ENCODE measurements at places on chromosomes 6 and 20.

DNA sequence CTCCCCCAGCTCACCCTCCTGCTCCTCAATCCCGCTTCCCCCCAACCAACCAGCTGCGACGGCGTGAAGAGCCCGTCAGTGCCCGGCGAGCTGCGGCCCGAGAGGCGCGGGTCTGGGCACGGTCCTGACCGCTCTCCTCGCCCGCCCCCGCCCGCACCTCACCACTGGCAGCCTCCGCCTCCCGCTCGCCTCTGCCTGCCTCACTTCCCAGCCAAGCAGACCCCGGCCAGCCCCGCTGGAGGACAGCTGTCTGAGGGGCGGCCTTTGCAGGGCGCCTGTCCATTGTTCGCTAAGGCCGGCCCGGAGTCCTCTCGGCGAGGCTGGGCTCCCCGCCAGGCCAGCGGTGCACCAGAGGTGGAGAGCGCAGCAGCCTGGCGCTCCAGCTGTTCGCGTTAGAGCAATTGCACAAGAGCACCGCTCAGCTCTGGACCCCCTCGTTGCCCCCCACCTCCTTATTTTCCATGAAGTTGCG, 1.3 kb downstream of the SOBP start:
- peak; percentile 51 for DNase-seq

GRCh38 chr20:62741701-62742491, 33.3 kb downstream of the NTSR1 start:
- DNase-seq: peak; percentile 18

- DNase-seq: no peak
These were observed 527.6 kb downstream of the CD83 start for GRCh38 chr6:14645221-14645620.

GRCh38 chr6:19697744-19698290, 139.4 kb upstream of the ID4 start:
- DNase-seq: no peak

- no peak for DNase-seq
These were observed 18.2 kb downstream of the VTA1 start for GRCh38 chr6:142165227-142165626.

- no peak for DNase-seq
These were observed 232.5 kb downstream of the RFPL4B start for GRCh38 chr6:112579601-112580000.

DNA sequence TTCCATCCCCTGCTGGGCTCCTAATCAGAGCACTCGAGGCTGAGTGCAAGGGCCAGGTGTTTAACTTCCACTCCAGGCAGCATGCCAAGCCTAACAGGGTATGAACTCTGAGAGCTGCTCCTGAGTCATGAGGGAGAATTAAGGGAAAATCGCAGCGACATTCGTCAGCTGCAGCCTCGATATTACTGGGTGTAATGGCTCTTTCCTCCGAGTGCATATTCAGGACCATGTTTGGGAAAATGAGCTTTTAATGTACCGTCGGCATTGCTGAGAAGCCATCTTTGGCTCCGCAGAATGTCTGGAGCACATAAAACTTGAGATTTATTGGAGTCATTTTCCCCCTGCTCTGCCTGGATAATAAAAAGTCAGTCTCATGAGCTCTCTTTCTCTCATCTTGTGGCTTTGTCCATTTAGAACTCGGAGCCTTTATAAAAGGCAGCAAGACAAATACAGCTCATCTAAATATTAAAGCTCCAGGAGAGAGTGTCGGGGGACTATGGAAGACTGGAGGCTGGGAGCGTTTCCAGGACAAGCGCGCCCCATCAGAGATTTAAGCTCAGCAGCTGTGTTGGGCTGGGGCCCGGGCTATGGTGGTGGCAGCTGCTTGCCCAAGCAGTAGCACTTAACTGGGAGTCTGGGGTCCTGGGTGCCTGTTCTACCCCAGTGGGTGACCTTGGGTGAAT, 103.7 kb downstream of the TOX2 start:
- DNase-seq: peak; percentile 13

GRCh38 chr6:140039364-140039763, 664.9 kb upstream of the CITED2 start:
- no peak for DNase-seq

- DNase-seq: no peak
These were observed 175.8 kb downstream of the TBC1D32 start for GRCh38 chr6:121158438-121158837.

DNA sequence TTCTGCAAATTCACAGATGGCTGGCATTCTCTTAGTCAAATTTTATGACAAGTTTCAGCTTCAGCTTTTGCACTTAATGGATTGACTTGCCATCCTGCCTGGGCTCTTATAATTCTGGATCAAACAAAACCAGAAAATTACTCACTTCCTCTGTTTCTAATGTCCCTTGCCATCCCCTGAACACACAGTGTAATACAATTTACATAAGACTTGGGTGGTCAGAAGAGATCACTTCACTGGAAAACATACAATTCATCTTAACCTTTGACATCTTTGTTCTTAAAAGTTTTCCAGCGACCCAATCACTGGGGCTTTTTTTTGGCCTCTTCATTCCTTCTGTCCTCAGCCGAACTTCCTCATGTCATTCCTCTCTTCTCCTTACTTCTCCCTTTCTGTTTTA, 199.0 kb downstream of the ARHGAP18 start:
- DNase-seq: no peak

- DNase-seq: no peak
These were observed 101.3 kb downstream of the RALGAPA2 start for GRCh38 chr20:20611167-20611566.

DNA sequence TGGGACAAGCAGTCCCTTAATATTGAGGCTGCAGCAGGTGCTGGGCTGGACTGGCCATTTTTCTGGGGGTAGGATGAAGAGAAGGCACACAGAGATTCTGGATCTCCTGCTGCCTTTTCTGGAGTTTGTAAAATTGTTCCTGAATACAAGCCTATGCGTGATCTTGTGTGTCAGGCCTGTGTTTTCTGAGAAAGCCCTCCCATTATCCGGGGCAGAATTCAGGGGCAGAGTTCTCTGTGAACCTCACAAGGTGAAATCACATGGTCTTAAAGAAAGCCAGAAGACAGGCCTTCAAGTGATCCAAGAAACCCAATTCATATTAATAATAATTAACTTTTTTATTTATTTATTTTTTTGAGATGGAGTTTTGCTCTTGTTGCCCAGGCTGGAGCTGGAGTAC, 12.5 kb downstream of the CCN5 start:
- no peak for DNase-seq

DNA sequence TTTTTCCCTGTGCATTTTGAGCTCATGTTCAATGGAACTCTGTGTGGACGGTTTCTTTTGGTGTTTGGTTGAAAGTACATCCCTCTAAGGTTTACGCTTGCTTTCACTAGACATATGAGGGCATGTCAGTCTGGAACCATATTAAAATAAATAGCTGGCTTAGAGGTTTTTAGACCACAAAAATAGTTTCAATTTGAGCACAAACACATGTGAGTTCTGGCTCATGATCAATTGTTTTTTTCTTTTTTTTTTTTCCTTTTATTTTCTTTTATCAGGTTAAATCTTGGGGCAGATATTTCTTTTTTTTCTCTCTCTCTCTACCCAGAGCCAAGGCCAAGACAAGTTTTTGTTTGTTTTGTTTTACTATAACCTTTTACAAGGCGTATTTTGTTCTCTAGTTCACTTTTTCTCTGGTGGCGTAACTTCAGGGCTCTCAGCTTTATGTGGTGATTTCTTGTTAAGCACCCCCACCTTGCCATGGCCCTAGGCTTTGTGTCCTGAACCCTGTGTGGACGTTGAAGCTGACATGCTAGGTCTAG, 92.9 kb downstream of the SHLD1 start:
- no peak for DNase-seq

- no peak for DNase-seq
These were observed 112.3 kb downstream of the SMAP1 start for GRCh38 chr6:70779934-70780333.

DNA sequence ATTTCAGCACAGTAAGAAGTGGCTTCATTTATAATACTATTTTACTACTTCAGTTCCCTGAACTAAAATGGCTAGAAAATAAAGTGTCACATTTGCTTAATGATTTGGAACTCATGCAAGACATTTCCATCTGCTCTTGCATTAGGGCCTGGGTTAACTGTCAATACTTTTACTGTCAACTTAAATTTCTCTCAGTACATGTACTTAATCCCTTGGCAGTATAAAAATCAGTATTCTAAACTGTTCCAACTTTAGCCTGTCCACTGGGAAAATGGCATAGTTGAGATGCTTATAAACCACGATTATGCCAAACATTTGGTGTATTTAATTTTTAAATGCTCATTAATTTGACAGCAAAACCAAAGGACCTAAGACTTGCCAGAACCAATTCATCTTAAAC, 154.5 kb downstream of the ASCC3 start:
- DNase-seq: no peak

DNA sequence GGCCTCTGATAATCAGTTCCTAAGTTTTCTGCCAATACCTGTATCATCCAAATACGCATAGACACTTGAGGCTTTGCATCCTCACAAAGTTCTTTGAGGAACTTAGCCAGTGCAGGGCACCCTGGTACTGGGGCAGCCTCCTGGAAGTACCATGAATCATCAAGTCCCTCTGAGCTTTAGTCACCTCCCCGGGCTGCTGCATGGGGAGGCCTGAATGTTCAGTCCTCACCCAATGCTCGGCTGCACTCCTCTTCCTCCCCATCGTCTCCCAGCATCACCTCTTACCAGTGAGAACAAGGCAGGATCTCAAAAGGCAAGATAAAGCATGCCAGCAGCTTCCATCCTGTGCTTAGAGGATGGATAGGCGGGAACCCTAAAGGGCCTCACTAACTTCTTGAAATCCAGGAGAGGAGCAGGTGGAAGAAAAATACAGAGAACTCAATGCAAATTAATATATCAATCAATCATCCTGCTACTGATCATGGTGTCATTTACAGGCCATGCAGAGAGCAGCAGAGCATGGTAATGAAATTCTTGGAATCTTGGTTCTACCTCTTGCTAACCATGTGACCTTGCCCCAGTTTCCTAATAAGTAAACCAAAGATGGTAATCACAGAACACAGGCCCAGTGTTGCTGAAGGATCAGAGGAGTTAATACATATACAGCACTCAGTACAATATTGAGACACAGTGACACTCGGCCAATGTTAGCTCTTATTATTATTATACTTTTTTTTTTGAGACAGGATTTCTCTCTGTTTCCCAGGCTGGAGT, 4.7 kb upstream of the CCN6 start:
- no peak for DNase-seq

GRCh38 chr6:94350833-94351232, 931.5 kb upstream of the EPHA7 start:
- DNase-seq: no peak

- peak; percentile 88 for DNase-seq
These were observed 21.4 kb upstream of the TRAM2 start for GRCh38 chr6:52598123-52598823.

DNA sequence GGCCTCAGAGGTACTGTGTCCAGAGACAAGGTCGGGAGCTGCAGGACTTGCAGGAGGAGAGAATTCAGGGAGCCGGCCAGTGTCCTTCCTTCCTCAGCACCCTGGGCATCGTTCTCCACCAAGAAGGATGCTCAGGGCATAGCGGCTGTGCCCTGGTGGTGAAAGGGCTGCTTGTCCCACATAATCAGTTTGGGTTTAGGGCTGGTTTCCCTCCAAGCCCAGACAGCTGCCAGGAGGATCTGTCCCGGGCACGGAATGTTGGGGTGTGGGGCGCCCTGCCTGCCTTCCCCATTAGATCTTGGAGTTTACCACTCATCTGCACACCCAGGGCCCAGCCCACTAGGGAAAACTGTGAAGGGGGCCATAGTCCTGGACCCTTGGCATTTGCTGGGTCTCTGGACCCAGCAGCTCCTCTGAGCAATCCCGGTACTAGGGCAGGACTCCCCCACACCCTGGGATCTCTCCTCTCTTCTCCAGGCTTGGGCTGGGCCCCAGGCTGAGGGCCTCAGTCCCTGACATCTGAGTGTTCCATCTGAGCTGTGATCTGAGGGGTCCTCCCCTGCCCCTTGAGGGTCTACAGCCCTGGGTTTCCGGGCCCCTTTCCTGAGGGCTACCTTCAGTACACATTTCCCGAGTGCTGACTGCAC, 18.6 kb upstream of the SPDEF start:
- no peak for DNase-seq

- DNase-seq: no peak
These were observed at the start of gene TFAP2C for GRCh38 chr20:56628873-56629463. Gene TFAP2C, plus strand, starts transcription at chr20:56629306. Its CDS starts 239 bp downstream, at chr20:56629545.

- no peak for DNase-seq
These were observed 120.9 kb upstream of the IRAK1BP1 start for GRCh38 chr6:78746457-78746856.

GRCh38 chr6:160457823-160458222, 109.6 kb downstream of the SLC22A3 start:
- no peak for DNase-seq

- peak; percentile 15 for DNase-seq
These were observed 153.6 kb downstream of the GMPR start for GRCh38 chr6:16392010-16392409.

- DNase-seq: no peak
These were observed 647.9 kb upstream of the AGPAT4 start for GRCh38 chr6:161921602-161922395.

- no peak for DNase-seq
These were observed at the start of gene TREM1 for GRCh38 chr6:41286544-41287346. Gene TREM1, minus strand, starts transcription at chr6:41286682. Its CDS starts 27 bp downstream, at chr6:41286655.

- no peak for DNase-seq
These were observed 110.0 kb downstream of the GPX5 start for GRCh38 chr6:28635547-28636158.

GRCh38 chr6:82867946-82868345, 197.7 kb downstream of the UBE3D start:
- DNase-seq: no peak

GRCh38 chr6:87914637-87915395, 132.8 kb upstream of the SPACA1 start:
- no peak for DNase-seq

- no peak for DNase-seq
These were observed 196.3 kb upstream of the SLC24A3 start for GRCh38 chr20:19016140-19016497.

GRCh38 chr6:119182875-119183274, 104.4 kb upstream of the FAM184A start:
- no peak for DNase-seq

DNA sequence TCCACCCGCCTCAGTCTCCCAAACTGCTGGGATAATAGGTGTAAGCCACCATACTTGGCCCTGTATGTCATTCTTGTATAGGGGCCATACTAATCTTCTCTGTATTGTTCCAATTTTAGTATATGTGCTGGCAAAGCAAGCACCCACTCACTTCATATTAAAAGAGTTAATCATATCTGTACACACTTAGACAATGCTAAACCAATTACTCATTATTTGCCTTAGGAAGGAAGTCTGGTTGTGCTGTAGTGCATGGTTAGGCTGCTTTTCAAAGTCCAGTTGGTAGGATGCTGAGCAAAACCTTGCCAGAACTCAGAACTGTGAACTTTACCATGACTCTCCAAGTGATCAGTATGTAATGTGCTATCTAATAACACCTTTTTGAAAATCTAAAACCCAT, 88.6 kb downstream of the LIN28B start:
- DNase-seq: no peak

GRCh38 chr6:45278367-45278766, 49.8 kb upstream of the RUNX2 start:
- no peak for DNase-seq

GRCh38 chr6:63410435-63411426, 90.9 kb upstream of the LGSN start:
- no peak for DNase-seq

GRCh38 chr6:145227593-145227992, 507.7 kb downstream of the EPM2A start:
- DNase-seq: no peak
